ENCODE measurements at places on chromosomes 6 and 20.

DNA sequence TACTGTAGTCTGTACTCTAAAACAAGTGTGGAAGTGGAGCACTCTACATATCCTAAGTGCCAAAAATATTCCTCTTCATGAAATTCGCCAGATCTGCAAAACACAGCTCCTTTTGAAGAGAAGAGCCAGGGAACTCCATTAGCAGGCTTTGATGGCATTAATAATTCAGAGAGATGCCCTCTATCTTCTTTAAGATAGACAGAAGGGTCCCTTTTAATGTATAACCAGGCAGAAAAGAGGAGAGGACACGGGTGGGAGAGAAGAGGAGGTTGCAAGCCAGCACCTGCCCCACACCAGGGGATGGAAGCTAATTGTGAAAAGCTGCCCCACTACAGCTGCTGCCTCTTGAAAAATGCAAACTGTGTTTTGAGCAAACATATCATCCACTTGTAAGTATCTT is 3.7 kb upstream of the RFPL4B start:
- no peak for DNase-seq

DNA sequence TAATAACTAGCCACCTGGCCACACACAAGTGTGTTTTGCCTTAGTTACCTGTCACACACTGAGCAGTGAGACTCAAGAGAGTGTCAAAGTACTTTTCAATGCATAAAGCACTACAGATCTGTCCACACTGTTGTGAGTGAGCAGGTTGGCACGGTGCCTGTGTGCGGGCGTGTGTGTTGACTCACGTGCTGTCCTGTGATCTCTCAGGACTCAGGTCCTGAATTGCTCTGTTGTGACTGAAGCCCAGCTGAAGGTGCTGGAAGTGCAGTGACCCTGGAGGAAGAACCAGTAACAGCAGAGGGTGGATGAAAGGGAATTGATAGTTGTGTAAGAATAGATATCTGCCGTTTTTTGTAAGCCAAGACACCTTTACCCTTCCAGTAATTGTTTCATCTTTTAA is 18.3 kb downstream of the SLC16A10 start:
- DNase-seq, result no peak

DNA sequence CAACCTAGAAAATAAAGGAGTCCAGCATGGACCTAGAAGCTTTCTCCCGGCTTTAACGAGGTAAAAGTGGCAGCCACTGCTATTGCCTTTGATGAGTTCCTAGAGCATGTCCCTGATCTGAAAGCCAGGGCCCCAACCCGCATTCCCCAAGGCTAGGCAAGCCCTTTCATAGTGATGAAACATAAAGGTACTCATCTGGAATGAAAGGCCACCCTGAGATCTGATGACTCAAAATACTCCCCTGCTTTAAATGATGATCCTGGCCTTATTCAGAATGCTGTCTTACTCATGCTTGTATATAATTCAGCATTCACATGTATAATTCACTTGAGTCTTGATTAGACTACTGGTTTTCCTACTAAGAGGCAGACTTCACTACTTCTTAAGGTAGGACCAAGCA is 21.3 kb downstream of the TTPAL start:
- no peak for DNase-seq

DNA sequence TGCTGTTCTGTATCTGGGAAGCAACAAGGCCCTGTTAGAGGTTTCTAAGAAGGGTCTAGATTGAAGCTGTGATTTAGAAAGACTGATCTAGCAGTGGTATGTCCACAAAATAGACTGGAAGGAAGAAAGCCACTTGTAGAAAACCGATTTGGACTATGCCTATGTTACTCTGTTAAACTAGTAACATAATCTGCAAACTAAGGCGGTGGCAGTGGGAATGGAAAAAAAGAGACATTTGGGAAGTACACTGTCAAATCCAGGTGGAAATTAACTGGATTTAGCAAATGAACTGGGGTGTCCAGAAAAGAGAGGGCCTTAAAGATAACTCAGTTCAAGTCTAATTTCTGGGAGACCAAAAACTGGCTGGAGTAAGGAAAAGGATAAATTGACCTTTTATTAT is 11.6 kb downstream of the ILRUN start:
- no peak for DNase-seq

DNA sequence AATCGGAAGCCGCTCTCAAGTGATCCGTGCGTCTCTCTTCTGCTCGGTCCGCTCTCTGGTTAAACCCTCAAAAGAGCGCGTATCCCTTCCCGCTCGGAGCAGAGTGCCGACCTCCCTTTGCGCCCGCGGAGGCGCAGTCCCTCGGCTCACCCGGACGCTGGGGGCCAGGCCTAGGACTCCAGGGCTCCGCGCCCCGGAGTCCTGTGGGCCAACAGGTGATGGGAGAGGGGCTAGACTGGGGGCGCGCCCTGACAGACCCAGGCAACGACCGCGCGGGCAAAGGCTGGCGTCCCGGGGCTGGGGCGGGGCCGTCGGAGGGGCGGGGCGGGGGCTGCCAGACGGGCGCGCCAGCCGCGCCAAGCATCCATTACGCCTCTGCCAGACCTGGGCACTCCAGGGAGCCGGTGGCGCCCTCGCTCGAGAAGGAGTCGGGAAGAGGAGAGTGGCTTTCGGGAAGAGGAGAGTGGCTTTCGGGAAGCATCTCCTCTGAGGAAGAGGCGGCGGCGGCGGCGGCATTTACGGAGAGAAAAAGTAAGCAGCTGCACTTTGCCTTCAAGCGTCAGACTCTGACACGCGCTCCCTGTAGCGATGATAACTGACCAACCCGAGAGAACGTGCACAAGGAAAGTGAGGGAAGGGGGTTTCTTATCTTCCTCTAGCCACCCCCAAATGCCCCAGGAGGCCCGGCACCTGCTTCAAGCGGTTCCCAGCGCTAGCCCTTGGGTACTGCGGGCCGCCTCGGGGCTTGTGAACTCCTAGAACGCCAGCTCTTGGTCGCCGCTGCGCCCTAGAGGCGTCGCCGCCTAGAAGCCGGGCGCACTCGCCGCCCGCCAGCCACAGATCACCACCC is 2.6 kb downstream of the EPHA7 start:
- no peak for DNase-seq

GRCh38 chr20:48096212-48096875 is 311.1 kb upstream of the SULF2 start:
- DNase-seq, result no peak

- DNase-seq, result no peak
Measured at GRCh38 chr6:158707821-158708195, 58.0 kb downstream of the SYTL3 start.

DNA sequence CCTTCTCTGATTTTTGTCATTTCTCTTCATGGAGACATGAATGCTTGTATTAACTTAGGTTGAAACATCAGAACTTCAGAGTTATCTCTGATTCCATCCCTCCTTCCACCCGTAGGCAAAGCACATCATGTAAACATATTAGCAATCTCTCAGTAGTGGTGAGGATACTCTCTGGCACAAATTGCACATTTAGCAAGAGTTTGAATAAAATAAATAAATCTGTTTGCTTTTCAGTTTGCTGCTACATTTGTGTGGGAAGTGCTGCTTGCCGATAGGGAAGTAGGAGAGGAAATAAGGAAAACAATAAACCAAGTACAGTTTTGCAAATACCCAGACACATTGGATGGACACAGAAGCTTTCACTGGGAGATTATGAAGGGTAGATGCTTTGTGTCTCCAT is 359.0 kb downstream of the BCKDHB start:
- no peak for DNase-seq

- DNase-seq, result no peak
Measured at GRCh38 chr6:32613475-32613874, 23.7 kb upstream of the HLA-DQA1 start.

- no peak for DNase-seq
Measured at GRCh38 chr20:24097506-24098245, 109.1 kb upstream of the GGTLC1 start.

DNA sequence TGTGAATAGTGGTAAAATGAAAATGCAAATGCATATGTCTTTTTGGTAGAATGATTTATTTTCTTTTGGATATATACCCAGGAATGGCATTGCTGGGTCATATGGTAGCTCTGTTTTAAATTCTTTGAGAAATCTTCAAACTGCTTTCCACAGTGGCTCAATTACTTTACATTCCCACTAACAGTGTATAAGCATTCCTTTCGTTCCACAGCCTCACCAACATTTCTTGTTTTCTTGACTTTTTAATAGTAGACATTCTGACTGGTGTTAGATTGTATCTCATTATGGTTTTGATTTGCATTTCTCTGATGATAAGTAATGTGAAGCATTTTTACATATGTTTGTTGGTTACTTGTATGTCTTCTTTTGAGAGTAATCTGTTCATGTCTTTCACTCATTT is 144.0 kb downstream of the SIM1 start:
- DNase-seq, result no peak

DNA sequence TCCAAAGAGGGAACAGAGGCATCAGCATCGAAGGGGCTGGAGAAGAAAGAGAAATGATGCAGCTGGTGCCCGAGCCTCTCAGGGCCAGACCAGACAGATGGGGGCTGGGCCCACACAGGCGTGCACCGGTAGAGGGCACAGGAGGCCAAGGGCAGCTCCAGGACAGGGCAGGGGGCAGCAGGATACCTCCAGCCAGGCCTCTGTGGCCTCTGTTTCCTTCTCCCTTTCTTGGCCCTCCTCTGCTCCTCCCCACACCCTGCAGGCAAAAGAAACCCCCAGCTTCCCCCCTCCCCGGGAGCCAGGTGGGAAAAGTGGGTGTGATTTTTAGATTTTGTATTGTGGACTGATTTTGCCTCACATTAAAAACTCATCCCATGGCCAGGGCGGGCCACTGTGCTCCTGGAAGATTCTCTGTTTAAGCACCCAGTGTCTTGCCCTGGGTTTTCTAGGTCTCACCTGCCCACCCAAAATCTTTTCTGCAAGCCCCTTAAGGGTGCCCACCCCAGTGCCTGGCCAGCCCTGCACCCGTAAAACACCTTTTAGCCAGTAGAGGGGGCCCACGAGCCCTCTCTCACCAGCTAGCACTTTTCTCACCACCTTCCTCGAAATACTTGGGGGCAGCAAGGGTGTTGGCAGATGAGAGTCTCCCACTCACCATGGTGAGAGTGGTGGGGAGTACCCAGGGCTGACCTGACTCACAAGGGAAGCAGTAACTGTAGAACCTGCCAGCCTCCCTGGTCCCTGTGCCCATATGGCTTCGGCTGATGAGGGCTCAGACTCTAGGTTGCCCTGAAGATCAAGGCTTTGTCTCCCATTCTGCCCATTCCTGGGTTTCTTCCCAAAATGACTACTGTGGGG is 35.7 kb upstream of the ID1 start:
- DNase-seq, result peak; percentile 47

GRCh38 chr20:57902473-57902872 is 192.7 kb upstream of the PMEPA1 start:
- no peak for DNase-seq

- DNase-seq, result no peak
Measured at GRCh38 chr6:154686162-154686561, 47.1 kb upstream of the SCAF8 start.

DNA sequence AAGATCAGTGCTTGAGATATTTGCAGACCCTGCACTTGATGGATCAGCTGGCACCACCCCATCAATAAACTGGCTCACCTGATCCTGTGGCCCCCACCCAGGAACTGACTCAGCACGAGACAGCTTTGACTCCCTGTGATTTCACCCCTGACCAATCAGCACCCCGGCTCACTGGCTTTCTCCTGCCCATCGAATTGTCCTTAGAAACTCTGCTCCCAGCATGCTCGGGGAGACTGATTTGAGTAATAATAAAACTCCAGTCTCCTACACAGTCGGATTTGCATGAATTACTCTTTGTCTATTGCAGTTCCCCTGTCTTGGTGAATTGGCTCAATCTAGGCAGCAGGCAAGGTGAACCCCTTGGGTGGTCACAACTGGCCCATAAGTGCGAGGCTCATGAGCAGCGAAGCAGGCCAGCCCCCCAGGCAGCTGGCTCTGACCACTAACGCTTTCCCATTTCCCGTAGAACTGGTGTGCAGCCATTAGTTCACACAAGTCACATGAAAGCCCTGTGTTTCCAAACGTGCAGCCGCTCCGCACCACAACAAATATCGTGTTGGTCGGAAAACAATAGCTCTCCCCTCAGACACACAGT is 79.6 kb downstream of the RSPH3 start:
- DNase-seq, result no peak

DNA sequence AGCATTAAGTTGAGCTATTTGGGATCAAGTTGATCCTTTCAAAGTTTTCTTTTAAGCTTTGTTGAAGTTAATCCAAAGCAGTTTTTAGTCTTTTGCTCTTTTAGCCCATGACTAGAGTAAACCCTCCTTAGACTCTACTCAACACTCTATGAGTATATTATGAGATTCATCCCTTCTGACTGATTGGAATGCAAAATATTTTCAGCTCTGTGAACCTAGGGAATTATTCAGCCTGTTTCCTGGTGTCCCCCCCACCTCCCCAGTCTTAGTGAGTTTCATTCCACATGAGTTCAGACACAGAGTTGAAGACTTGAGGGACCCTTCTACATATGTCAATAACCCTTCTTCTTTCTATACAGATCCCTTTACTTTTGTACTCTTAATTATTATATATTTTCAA is 413.7 kb downstream of the RFPL4B start:
- DNase-seq, result no peak

- no peak for DNase-seq
Measured at GRCh38 chr6:71349976-71350615, 61.5 kb downstream of the OGFRL1 start.

GRCh38 chr6:109056661-109057060 is 38.0 kb downstream of the SESN1 start:
- DNase-seq, result no peak
